Dermis blood vessel endothelial cell (primary cell): ENCODE measurements at places on chromosomes 2 and 18. TPM values are rescaled to one million over a fixed set of nuclear protein-coding genes. Genes with fewer than 3 reads are reported as not detected.
A peak's percentile ranks its signal among the peaks of the same experiment; 100 is the strongest.

ALPG gene
- 0.05 TPM in 1 of 2 replicates, not detected in the other for total RNA-seq

SESTD1 gene
- total RNA-seq = 42.2 and 90.0 TPM in 2 replicates

HOXD3 gene
- 19.2 and 54.6 TPM in 2 replicates for total RNA-seq

ATP6V1B1 gene
- not detected in 2 replicates for total RNA-seq

CNPPD1 gene
- total RNA-seq = 25.7 and 29.8 TPM in 2 replicates

RASGRP3 gene
- total RNA-seq = 202 and 255 TPM in 2 replicates

PDCD1 gene
- not detected in 2 replicates for total RNA-seq

DSG1 gene
- total RNA-seq = not detected in 2 replicates

CNTNAP5 gene
- total RNA-seq = not detected in 2 replicates

CD302 gene
- total RNA-seq = 13.4 and 19.2 TPM in 2 replicates

DNA sequence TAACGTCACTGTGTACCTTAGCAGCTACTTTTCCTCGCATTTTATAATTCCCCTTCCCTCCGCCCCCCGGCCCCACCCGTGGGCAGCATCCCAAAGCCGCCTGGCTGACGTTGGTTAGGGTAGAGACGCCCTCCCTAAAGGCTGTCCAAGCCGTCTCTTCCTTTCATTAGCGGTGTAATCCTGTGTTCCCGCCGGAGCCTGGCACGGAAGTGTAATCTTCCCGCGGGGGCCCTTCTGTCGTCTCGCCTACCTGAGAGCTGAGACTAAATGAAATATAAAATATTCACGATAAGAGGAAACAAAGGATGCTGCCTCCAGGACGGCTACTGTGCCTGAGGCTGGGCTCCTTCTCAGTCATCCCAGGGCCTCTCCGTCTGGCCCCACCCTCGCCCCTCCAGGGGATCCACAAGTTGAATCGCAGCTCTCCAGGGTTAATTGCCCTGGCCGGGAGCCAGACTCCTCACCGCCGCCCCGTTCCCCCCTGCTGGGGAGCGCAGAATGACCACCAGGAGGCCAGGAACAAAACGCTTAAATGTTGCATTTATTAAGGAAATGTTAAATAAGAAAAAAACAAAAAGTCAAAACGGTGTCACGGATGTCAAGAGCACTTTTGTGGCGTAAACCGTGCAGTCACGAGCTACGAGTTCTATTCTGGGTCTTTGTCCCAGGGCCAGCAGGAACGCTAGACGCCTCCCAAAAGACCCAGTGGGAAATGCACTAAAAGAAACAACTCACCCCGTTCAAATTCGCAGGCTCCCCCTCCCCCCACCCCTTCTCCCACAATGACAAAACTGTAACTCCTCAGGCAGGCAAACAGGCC is 1.5 kb downstream of the RPRM start:
- DNase-seq = no peak

- DNase-seq = peak; percentile 23
Measured at GRCh38 chr2:206783718-206784117, 18.3 kb downstream of the FASTKD2 start.

GRCh38 chr2:108184419-108184818 is 55.3 kb upstream of the SULT1C3 start:
- DNase-seq = peak; percentile 30

GRCh38 chr2:53826587-53827397 is 33.0 kb downstream of the GPR75 start:
- no peak for DNase-seq

DNA sequence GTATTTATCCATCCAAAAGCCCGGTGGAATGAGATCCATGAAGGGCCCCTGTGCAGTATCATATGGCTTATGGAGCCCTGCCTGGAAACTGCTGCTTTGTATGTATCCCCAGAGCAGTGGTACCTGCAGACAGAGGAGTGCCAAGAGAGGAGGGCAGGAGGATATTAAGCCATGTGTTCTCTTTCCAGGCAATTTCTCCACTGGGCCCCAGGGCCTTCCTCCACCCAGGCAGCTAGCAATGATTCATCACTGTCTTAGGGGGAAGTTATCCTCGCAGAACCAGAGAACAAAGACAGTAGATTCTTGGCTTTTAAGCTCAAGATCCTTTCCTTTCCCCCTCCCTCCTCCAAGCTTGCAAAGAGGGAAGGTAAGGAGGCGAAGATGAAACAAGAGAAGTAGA is 98.1 kb downstream of the LRRC30 start:
- peak; percentile 5 for DNase-seq

DNA sequence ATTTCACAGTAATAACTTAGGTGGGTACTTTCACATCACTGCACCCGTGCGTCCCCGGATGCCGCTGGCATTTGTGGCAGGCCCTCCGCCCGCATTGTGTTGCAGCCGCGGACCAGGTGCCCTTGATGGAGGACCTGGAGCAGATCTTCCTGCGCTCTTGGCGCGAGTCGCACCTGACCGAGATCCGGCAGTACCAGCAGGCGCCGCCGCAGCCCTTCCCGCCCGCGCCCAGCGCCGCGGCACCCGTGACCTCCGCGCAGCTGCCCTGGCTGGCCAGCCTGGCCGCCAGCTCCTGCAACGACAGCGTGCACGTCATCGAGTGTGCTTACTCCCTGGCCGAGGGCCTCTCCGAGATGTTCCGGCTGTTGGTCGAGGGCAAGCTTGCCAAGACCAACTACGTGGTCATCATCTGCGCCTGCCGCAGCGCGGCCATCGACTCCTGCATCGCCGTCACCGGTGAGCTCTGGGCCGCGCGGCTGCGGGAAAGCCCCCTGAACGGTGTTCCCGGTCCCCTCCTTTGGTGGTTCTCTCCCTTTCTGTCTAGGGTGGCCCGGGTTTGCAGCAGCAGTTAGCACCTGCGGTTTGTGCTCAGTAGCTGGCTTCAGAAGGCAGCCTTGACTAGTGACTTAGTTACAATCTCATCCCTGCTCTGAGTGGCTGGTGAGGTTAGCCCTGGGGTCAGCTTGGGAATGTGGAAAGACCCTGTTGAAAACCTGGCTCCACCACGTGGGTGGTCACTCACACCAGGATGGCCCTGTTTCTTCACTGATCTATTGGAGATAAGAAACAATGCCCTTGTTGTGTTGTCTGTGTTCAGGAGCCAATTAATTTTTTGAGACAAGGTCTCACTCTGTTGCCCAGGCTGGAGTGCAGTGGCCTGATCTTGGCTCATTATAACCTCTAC is 59.1 kb downstream of the GREB1 start:
- DNase-seq = no peak

- no peak for DNase-seq
Measured at GRCh38 chr2:55153584-55154299, 78.4 kb downstream of the CLHC1 start.

- DNase-seq = peak; percentile 34
Measured at GRCh38 chr2:241584436-241584835, 25.9 kb downstream of the BOK start.

DNA sequence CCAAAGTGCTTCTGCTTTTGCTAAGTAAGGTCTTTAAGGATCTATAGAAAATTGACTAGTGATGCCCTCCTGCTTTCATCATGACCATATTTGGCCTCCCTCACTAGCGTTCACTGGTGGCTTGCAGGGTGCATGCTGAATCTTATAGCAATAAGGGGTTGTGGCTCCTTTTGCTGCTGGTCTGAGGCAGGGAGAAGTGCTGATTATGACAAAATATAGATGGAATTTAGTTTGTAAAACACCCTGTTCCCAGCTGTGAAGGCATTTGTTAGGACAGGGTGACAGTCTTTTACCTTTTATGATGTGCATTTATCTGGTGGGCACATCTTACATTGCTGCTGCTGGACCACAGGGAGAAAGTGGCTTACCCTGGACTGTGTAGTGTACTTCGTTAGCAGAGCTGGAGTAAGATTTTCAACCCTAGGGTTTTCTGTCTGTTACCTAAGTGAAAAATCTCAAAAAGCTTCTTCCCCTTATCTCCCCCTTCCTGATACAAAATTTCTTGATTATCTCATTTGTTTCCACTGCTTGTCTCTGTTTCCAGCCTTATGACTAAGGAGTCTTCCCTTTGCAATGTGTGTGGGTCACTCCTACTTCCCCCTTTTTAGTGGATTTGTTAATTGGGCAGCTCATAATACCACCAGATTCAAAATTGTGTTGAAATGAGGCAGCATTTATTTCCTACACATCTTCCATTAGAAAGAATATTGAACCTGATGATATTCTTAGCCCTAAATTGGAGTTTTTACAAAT is 21.2 kb upstream of the RPL37A start:
- no peak for DNase-seq

DNA sequence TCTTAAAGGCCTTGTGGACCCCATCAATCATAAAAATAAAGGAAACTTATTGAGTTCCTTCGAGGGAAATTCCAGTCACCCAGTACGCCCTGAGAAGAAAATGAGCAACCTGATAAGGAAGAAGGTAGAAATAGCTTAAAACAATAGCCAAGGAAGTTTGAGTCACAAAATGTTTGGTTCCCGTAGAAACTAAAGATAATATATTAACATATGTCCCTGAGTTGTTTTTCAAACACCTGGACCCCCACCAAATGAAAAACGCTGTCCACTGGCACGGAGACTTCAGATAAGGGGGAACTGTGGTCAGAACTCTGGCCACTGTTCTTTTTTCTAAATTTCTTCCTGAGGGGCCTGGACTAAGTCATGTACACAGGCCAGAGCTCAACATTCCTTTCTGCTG is 669.1 kb downstream of the ADCYAP1 start:
- no peak for DNase-seq

DNA sequence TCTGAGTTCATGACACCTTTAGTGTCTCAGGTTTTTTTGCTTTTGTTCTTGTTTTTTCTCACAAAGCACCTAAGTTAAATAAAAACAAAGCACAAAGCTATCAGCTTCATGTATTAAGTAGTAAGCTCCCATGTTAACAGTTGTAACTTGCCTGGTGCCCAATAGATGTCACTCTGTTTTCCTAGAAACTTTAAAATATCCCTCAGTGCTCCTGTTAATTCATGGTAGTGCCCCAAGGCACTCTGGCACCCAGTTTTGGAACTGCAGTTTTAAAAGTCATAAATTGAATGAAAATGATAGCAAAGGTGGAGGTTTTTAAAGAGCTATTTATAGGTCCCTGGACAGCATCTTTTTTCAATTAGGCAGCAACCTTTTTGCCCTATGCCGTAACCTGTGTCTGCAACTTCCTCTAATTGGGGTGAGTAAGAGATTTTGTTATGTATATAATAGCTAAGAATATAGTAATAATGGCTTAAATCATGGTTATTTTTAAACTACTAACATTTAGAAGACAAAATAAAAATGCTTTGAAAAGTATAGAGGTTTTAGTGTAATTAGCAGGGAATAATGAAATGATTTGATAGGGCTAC is 555.0 kb upstream of the TMEFF2 start:
- DNase-seq = no peak

GRCh38 chr2:240601831-240602160 is 15.3 kb downstream of the CAPN10 start:
- DNase-seq = no peak

DNA sequence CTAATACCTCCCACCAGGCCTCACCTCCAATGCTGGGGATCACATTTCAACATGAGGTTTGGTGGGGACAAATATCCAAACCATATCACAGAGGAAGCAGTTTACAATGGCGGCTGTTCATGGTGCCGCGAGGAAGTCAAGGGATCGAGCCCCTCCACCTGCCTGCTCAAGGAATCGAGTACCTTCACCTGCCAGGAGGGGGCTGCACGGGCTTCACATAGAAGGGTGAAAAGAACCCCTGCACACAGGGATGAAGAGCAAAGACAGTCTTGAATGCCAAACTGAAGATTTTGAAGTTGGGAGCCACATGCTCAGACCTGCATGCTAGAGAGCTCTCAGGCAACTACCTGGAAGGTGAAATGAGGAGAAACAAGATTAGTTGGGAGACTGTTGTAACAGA is 110.3 kb downstream of the KCNF1 start:
- no peak for DNase-seq

- peak; percentile 55 for DNase-seq
Measured at GRCh38 chr18:47191961-47192360, 15.8 kb upstream of the IER3IP1 start.

DNA sequence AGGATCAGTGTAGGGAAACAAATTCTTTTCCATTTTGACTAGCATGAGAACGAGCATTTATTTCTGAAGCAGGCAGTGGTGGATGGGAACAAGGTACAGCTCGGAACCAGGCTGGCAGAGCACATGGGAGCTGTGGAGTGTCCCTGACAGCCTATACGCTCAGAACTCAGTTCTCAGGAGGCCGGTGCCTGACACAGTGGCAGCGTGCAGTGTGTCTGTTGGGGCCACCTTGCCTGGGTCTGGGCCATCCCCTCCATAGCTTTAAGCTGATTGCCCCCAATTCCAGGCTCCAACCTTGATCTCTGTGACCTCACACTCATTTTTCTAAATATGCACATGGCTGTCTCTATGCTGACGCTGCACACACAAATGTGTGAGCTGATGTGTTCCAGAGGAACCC is 54.5 kb upstream of the ATG16L1 start:
- no peak for DNase-seq

GRCh38 chr2:157245144-157245840 is 12.2 kb upstream of the GALNT5 start:
- DNase-seq = no peak

GRCh38 chr2:121076885-121077549 is 208.0 kb downstream of the TFCP2L1 start:
- peak; percentile 68 for DNase-seq

DNA sequence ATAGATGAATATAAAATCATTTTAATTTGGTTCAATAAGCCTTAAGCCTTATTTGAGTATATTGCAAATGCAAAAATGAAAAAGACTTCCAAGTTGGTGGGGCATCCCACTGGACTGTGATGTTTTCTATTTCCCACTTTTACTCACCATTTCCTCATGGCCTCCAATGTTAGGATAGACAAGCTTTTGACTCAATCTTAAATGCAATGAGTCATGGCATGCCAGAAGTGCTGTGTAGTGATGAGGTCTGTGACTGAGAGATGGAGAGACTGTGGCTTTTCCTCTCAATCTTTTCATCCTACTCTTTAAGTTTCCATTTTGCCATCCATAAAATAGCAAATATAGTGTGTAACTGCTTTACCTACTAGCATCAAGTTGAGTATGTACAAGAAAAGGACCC is 1401.2 kb upstream of the CELF4 start:
- DNase-seq = no peak

DNA sequence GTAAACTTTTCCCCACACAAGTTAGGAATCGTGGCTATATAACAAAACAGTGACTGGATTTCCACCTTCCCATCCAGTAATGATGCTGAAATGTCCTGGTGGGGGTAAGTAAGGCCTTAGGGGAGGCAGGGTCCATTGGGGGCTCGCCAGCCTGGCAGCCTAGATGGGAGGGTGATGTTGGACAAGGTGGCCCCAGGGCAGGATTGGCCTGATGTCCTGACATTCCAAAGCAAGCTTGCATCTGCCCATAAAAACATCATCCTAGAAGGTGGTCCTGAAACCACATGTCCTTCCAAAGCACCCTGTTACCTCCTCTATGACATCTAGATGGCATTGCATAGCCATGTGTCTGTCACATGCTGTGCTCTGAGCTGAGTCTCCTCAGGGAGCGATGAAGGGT is 54.1 kb upstream of the RAB6C start:
- no peak for DNase-seq

GRCh38 chr2:58727981-58728656 is 487.0 kb upstream of the FANCL start:
- no peak for DNase-seq
